ENCODE measurements at places on chromosomes 5 and 9. TPM values are rescaled to one million over a fixed set of nuclear protein-coding genes. Genes with fewer than 3 reads are reported as not detected.

DNA sequence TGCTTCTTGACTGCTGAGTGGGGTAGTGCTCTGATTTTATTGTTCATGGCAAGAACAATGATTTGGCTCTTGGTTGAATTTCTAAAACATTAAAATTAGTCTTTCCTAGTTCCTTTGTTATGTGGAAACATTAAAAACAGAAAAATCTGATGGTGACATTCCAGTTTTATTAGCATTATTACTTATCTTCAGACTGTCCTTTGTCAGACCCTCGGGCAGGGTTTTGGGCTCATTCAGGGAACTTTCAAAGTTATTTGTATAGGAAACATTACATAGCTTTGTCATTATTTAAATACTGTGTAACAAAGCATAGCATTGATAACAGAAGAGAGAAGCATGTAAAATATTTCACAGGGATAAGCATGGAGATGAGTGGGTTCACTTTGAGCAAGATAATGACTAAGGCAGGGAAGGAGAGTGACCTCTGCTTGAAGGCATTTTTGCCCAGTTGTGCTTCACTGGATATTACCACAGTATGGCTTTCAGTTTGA lies 119.9 kb downstream of the KDM4C start:
- no peak overlapping the region for H3K27ac ChIP-seq
- no peak for DNase-seq
- no peaks in the 10 kb centered on the region for H3K36me3 ChIP-seq
- H3K4me1 ChIP-seq, result no peaks in the 10 kb centered on the region

RNF183 gene
- not detected for total RNA-seq

OLFM1 gene
- total RNA-seq, result not detected

DNA sequence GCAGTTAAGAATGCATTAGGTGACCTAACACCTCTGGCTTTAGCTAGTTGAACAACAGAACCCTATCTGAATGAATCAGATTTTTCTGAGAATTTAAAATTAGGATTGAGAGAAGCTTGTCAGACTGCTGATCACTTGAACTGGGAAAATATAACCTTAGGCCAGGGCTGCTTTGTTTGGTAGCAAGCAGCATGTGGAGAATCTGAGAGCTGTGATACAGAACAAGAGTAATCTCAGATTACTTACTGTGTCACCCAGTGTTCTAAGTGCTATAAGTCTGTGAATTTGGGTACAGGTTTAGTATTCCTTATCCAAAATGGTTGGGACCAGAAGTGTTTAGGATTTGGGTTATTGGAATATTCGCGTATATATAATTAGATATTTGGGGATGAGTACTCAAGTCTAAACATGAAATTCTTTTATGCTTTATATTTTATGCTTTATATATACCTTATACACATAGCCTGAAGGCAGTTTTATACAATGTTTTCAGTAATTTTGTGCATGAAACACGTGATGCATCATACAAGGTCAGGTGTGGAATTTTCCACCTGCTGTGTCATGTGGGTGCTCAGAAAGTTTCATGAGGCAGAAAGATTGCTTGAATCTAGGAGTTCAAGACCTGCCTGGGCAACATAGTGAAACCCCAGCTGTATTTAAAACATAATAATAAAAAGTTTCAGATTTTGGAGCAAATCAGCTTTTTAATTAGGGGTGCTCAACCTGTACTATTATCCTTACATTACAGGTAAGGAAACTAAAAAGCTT lies 8.3 kb upstream of the CHD1 start:
- H3K4me3 ChIP-seq, result no peak overlapping the region
- no peak overlapping the region for H3K27ac ChIP-seq
- no peaks in the 10 kb centered on the region for H3K27me3 ChIP-seq
- H3K4me1 ChIP-seq, result peaks cover 33% of the 10 kb centered on the region

GRCh38 chr5:138657360-138657759 lies 82.2 kb upstream of the HSPA9 start:
- H3K36me3 ChIP-seq, result no peaks in the 10 kb centered on the region
- no peak for DNase-seq
- peaks cover 77% of the 10 kb centered on the region for H3K27me3 ChIP-seq
- peaks cover 19% of the 10 kb centered on the region for H3K4me1 ChIP-seq
- no peak overlapping the region for H3K4me3 ChIP-seq

DNA sequence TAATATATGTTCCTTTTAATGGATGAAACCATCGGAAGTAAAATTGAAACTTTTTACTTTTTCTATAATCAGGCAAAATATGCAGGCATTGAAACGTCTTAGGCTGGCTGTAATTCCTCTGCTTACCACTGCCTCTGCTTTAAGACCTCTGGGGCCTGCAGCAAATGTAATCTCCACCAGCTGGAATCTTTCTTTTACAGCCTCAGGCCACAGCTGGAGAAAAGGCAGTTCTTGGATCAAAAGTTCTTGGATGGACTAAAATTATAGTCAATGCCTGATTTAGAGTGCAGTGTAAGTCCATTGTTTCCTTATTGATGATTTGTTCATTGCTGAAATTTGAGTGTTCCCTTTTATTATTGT lies 396.7 kb downstream of the KCTD16 start:
- DNase-seq, result no peak
- H3K36me3 ChIP-seq, result no peaks in the 10 kb centered on the region
- no peaks in the 10 kb centered on the region for H3K27me3 ChIP-seq
- H3K4me3 ChIP-seq, result no peak overlapping the region

DNA sequence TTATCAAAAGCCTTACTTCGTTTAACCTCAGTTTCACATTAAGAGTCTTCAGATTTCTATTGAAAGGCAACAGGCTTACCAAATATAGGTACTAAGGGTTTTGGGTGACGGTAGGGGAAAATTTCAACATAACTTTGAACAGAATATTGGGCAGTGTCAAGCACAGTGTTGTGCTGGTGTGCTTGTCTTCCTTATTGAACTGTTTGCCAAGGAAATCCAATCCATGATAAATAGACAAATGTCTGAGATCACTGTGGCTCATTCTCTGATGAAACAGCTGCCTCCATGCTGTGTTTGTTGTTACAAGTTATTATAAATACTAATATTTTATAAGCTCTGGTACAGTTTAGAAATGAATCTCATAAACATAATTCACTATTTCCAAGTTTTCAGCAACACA lies 730.1 kb downstream of the NR2F1-AS1 start:
- H3K4me3 ChIP-seq, result no peak overlapping the region
- H3K36me3 ChIP-seq, result no peaks in the 10 kb centered on the region
- no peaks in the 10 kb centered on the region for H3K4me1 ChIP-seq
- no peak for DNase-seq
- H3K27me3 ChIP-seq, result no peaks in the 10 kb centered on the region

GRCh38 chr9:101706261-101706798 lies 32.1 kb downstream of the GRIN3A start:
- H3K4me3 ChIP-seq, result no peak overlapping the region
- H3K27me3 ChIP-seq, result no peaks in the 10 kb centered on the region
- H3K27ac ChIP-seq, result no peak overlapping the region
- peaks cover 4% of the 10 kb centered on the region for H3K4me1 ChIP-seq
- no peak for DNase-seq

GRCh38 chr9:114339130-114339908 lies 9.7 kb downstream of the ORM2 start:
- no peak overlapping the region for H3K4me3 ChIP-seq
- no peak overlapping the region for H3K27ac ChIP-seq

GRCh38 chr9:85871008-85871407 lies 69.9 kb upstream of the NAA35 start:
- no peak overlapping the region for H3K27ac ChIP-seq
- DNase-seq, result no peak
- H3K27me3 ChIP-seq, result no peaks in the 10 kb centered on the region

SVEP1 gene
- total RNA-seq, result not detected

- no peak overlapping the region for H3K4me3 ChIP-seq
- no peak for DNase-seq
Measured at GRCh38 chr9:14780251-14780650, 57.7 kb upstream of the CER1 start.

Data from CD8-positive, alpha-beta memory T cell (primary cell).